ENCODE measurements at places on chromosomes 11 and 22.
A peak's percentile ranks its signal among the peaks of the same experiment; 100 is the strongest.

DNA sequence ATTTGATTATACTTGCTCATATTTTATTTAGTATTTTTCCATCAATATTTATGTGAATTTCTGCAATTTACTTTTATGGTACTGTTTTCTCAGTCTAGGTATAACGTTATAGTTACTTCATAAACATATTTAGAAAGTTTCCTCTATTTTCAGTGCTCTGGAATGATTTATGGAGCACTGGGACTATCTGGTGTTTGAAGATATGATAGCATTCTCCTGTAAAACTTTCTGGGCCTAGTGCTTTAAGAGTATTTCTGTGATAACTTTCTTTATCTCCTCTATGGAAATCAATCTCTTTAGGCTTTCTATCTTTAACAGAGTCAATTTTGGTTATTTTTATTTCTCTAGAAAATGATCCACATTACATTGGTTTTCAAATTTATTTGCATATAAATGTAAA, 85.1 kb downstream of the SOX6 start:
- no peak for DNase-seq

DNA sequence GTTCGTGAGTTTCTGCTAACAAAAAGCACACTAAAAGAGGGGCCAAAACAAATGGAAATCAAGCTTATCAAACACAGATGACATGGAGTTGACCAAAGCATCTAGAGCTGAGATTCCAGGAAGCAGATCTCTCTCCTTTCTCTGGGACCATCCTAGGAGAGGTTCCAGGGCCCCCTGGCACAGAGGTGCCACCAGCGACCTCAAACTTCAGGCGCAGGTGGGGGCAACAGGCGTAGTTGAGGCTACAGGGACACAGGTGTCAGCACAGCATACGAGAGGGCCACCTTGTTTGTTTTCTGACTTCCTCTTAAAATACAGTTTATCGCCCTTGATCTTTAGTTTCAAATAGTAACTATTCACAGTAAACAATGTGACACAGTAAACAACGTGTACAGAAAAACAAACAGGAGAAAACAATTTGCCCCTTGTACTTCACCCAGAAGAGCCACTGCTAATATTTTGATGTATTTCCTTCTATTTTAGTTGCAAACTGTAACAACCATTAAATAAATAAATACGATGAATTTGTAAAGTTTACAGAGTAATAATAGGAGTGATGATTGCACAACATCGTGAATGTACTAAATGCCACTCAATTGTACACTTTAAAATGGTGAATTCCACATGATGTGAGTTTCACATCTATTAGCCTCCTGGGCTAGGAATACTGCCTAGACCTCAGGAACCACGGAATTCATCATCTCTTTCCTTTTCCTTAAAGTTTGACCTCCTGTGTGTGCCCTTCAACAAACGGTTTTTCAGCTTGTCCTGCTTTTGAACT, 52.2 kb downstream of the IGLL5 start:
- no peak for DNase-seq

- peak; percentile 62 for DNase-seq
Observed at GRCh38 chr11:131668500-131669400, 298.3 kb downstream of the NTM start.

DNA sequence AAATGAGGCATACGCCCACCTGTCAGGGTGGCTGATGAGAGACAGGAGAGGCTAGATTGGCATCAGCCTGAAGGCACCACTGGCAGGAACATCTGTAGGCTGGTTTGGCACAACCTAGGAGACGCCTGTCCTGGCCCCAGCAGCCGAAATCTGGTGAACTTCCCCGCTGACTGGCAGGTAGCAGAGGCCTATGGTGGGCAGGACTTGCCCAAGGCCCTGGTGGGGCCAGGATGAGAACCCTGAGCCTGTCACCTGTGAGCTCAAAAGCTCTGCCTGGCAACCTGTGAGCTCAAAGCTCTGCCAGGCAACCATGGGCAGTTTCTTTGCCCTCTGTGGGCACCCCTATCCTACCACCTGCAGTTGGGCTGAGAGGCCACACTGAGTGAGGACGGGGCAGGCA, 2.5 kb downstream of the DERL3 start:
- no peak for DNase-seq

DNA sequence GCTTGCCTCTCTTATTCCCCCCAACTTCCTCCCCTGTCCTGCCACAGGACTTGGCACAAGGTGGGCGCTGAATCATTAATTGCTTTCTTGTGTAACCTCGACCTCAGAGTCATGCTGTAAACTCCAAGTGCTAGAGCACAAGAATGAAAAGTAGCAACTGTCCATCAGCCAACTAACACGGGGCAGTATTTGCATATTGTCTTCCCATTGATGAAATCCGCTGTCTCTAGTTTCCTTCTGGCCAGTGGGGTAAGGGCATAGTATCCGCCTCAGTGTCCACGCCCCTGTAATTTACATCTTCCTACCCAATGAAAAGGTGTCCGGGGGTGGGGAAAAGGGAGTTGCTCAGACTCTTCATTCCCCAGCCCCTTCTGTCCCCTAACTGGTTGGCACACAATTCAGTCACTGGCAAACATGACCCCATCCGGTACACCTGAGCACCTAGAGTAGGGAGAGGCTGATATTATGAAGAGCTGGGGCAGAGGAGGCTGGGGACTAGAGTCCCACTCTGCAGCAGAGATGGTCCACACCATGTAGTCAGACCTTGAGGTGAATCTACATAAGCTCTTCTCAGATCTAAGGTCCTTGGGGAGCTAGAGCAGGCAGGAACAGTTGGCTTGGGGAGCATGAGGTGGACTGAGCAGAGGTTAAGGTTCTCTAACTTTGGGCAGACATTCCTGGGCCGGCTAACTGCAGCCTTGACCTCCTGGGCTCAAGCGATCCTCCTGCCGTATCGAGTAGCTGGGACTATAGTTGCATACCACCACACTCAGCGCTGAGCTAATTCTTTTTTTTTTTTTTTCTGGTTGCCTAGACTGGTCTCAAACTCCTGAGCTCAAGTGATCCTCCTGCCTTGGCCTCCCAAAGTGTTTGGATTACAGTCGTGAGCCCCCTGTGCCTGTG, 6.8 kb upstream of the GGA1 start:
- DNase-seq = peak; percentile 75

GRCh38 chr11:22244986-22245592, 52.2 kb downstream of the ANO5 start:
- peak; percentile 60 for DNase-seq

GRCh38 chr11:17989306-17989705, 23.5 kb downstream of the SERGEF start:
- no peak for DNase-seq

- no peak for DNase-seq
Observed at GRCh38 chr11:44028401-44028800, 19.4 kb upstream of the ACCSL start.

GRCh38 chr11:61369372-61370348, 7.5 kb downstream of the TMEM138 start:
- DNase-seq = peak; percentile 78

DNA sequence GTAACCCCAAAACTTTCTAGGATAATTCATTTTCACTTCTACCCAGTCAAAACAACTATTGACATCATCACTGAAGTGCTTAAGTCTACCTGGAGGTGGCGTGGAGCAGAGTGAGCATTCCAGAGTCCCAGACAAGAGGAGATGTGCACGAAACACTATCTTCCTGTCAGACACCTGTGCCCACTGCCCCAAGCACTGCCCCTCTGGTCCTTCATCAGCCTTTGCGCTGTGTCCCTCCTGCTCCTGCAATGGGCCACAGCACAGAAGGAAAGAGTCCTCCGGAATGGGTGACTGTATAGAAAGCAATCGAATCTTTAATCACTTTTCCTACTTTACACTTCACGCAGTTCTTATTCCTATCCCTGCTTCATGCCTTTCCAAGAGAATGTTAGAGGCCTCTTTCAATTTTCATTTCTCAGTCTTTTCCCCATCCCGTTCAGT, 512 bp upstream of the GRIA4 start:
- peak; percentile 6 for DNase-seq

DNA sequence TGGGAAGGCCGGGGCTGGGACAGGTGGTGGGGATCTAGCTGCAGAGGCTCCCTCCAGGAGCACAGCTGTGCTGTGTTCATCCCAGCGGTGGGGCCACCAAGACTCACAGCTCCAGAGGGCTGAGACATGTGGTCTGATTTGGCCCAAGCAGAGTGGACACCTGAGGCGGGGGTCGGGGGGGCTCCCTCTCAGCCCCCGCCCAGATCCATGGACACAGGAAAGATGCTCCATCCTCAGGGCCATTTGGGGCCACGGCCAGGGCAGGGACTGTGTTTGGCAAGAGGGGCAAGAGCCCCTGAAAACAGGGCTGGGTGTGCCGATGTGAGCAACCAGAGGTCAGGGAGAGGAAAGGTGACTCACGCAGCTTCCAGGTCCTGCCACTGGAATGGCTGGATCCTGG, 219.4 kb downstream of the BRD1 start:
- no peak for DNase-seq

DNA sequence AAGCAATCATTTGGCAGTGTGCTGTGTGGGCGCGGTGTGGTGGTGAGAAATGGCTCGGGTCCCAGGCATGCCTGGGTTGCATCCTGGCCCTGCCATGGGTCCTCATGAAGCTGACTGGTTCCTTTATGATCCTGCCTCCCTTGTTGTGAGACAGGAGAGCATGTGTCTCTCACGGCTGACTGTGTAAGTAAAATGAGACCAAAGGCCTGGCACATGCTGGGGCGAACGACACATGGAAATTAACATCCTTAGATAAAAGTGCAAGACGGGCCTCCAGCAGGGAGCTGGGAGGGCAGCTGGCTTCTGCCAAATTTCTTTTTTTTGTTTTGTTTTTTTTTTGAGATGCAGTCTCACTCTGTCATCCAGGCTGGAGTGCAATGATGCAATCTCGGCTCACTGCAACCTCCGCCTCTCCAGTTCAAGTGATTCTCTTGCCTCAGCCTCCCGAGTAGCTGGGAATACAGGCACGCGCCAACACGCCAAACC, 9.4 kb upstream of the FBLN1 start:
- DNase-seq = peak; percentile 80

- DNase-seq = no peak
Observed at GRCh38 chr11:20064961-20065405, 95.3 kb downstream of the DBX1 start.

- no peak for DNase-seq
Observed at GRCh38 chr11:78595436-78596130, 20.9 kb upstream of the NARS2 start.

DNA sequence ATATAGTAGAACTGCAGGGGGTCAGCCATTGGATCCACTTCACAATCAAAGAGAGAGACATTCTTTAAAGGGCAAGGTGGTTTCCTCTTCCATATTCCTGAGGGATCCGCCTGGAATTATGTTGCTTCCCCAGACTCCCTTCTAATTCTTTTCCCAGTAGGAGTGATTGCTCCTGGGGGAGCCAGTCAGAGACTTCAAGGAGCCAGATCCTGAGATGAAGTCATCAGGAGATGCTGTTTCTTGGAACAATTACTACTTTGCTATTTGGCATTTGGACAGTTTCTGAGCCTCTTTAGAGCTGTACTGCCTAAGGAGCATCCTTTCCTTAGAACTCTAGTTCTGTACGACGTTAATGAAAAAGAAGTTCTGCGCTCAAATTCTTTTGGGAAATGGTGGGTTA, 1.9 kb upstream of the OR9Q2 start:
- DNase-seq = no peak

GRCh38 chr11:796565-797295, 1.4 kb downstream of the SLC25A22 start:
- DNase-seq = no peak

GRCh38 chr22:49243965-49244364, 583.7 kb downstream of the BRD1 start:
- no peak for DNase-seq

DNA sequence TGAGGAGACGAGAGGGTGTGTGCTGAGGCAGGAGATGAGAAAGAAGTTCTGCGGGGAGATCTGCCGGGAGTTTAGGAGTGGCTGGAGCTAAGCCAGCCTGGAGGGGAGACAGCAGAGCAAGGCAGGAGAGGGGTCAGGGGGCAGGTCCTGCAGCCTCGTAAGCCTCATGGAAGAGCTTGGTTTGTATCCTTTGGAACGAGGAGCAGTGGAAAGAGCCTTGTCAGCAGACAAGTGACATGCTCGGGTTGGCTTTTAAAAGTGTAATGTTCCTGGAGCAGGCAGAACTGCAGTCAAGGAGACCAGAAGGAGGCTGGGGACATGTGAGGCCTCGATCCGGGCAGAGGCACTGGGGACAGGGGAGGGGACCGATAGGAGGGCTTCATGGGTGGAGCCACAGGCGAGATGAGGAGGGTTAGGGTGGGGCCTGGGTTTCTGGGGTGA, 21.4 kb upstream of the TUB start:
- no peak for DNase-seq

DNA sequence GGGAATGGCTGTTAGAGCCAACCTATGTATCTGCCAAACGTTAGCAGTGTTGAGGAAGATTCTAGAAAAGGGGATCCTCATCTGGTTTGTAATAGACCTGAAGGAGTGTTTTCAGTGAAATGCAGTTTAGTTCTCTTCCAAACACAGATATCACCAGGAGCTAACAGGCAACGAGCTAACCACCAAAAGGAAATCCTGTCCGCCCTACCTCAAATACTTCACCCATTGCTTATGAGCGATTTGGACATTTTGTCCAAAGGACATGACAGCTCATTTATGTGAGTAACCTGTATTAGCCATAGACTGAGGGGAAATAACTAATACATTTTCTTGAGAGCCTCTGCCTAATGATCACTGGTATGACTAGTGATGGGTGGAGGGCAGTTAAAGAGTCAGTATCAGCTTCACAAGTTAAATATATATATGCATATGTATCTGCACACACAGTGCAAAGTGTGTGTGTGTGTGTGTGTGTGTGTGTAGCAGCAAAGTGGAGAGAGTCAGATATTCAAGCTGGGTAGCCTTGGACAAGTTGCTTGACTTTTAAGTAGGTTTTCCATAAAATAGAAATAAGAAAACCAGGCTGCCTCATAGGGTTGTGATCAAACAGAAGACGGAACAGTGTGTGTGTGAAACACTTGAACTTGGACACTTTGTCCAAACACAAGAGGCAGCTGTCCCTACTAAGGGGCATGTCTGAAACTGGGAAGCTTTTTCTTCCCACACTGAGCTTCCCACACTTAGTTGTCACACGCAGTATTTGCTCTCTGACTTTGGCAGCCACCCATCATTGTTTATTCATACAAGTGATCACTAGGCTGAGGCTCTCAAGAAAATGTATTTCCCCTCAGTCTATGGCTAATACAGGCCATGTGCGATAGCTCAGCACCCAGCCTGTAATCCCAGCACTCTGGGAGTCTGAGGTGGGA, 940 bp upstream of the C11orf91 start:
- DNase-seq = peak; percentile 97

GRCh38 chr11:122162095-122162494, 46.1 kb upstream of the BLID start:
- peak; percentile 75 for DNase-seq

GRCh38 chr11:73467505-73467904, 91.3 kb downstream of the RELT start:
- no peak for DNase-seq

DNA sequence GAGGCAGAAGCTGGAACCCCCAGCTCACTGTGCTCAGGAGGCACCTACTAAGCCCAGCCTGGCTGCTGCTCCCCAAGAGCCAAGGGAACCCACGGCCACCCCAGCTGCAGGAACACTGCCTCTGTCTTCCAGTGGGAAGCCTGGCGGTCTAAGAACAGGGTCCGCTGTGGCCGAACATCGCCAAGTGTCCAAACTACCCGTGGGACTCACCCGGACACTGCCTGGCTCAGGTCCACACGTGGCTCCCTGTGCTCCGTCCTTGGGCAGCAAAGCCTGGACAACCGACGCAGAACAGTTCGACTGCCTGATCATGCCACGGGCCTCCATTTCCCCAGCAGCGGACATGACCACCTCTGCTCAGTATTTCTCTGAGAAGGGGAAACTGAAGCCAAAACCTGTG, 747.0 kb downstream of the BRD1 start:
- DNase-seq = no peak

All from cardiac fibroblast (primary cell).